Activated CD4-positive, alpha-beta T cell treated with anti-CD3 and anti-CD28 coated beads, Interleukin-2, Interleukin-6, amounts not matched to agents 100 ng/mL and 50 ng/mL, durations not matched to agents 16 hours and 8 hours (primary cell): ENCODE measurements at places on chromosomes 6 and 20.

- DNase-seq, result no peak
Observed at GRCh38 chr6:144338951-144339700, 54.0 kb downstream of the UTRN start.

DNA sequence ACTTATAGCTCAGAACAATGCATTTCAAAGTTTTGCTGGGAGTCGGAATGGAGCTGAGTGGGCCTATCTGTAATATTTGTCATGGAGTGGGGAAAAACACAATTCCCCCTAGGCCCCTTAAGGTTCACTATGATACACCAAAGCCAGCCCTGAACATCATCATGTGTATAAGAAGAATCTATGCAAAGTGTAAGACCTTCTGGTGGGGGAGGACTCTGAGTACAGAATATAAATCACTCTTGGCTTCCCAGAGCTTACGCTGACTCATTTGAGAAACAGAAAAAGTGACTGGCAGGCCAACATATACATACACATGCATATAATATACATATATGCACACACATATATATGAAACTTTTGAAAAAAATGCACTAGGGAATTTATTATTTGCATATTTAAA lies 54.1 kb upstream of the UBR2 start:
- peak; percentile 62 for DNase-seq

GRCh38 chr6:155881826-155882526 lies 426.3 kb upstream of the NOX3 start:
- DNase-seq, result no peak

GRCh38 chr6:43980004-43980795 lies 147.1 kb downstream of the MRPL14 start:
- no peak for DNase-seq

GRCh38 chr6:111829581-111829980 lies 43.7 kb downstream of the FYN start:
- no peak for DNase-seq

DNA sequence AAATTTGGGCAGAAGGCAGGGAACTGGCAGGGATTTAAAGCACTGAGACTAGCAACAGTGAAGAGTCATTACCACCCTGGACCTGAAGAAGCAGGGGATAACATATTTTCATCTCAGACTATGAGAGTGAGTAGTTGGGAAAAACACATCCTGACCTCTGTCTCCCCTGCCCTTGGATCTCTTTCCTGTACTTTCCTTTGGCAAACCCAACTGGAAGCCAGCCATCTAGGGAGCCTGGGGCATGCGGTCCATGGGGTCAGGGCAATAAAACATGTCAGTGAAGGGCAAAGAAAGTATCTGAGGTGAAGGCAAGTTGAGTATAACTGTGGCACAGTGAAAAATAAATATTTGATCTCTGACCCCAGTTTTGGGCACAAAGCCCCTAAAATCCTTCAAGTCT lies 698.2 kb downstream of the DOK5 start:
- DNase-seq, result no peak

DNA sequence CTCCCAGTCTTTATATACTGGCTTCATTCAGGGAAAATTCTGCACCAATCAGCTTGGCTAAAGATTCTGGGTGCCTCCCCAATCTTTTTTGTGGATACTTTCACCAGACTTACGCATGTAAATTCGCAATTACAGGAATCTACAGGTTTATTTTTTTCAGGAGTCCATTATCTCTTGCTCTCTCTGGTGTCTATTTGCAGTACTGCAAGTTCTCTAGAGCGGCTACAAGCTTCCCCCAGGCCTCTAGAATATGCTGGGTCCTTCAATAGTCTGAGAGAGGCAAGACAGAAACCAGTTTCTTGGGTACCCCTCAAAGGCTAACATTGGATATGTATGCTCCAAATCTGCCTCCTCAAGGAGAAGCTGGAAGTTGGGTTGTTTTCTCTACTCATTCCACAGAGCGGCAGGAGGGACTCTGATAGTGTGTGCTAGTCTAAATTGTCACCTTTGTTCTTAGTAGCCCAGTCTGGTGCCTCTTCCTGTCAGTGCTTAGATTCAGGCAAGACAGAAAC lies 58.5 kb downstream of the SUN5 start:
- DNase-seq, result peak; percentile 45

GRCh38 chr6:36539814-36540568 lies 7.3 kb downstream of the STK38 start:
- peak; percentile 7 for DNase-seq

- DNase-seq, result peak; percentile 48
Observed at GRCh38 chr6:138509371-138509770, 10.1 kb upstream of the NHSL1 start.
